ENCODE measurements at places on chromosomes 4 and X.

- DNase-seq: no peak
These were observed 449.4 kb upstream of the HTR2C start for GRCh38 chrX:114134465-114134864.

- DNase-seq: no peak
These were observed 6.4 kb upstream of the SCML2 start for GRCh38 chrX:18360867-18361266.

- no peak for DNase-seq
These were observed 180.9 kb upstream of the GRID2 start for GRCh38 chr4:92122911-92123310.

DNA sequence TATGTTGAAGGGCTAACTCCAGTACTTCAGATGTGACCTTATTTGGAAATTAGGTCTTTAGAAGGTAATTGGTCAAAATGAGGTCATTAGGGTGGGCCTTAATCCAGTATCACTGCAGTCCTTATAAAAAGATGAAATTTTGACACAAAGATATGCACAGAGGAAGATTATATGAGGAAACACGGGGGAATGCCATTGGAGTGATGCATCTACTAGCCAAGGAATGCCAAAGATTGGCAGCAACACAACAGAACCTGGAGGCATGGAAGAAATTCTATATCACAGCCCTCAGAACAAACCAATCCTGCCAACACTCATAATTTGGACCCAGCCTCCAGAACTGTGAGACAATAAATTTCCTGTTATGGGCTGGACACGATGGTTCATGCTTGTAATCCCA is 17.6 kb downstream of the TRIM61 start:
- DNase-seq: no peak

DNA sequence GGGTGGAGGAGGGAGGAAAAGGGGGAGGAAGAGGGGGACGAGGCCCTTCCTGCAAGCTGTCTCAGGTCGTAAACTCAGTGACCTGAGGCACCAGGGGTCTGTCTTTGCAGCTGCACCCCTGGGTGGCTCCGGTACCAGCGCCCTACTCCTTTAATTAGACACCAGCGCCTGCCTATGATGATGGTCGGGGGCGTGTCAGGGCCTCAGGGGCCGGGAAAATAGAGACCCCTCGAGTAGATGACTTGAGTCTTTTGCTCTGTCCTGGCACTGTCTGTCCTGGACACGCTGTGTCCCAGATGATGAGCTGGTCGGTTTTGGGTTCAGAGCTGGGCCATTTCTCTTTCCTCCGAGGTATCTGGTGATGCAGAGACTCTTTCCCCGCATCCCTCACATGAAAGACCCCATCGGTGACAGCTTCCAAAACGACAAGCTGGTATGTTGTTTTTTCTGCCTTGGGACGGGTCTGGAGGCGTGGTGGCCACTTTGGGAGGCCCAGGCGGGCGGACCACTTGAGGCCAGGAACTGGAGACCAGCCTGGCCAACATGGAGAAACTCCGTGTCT is 11.2 kb downstream of the SLC25A6 start:
- no peak for DNase-seq

- no peak for DNase-seq
These were observed 26.1 kb downstream of the ARHGEF6 start for GRCh38 chrX:136754651-136755050.

- DNase-seq: no peak
These were observed 13.5 kb downstream of the NOP14 start for GRCh38 chr4:2949782-2950125.

DNA sequence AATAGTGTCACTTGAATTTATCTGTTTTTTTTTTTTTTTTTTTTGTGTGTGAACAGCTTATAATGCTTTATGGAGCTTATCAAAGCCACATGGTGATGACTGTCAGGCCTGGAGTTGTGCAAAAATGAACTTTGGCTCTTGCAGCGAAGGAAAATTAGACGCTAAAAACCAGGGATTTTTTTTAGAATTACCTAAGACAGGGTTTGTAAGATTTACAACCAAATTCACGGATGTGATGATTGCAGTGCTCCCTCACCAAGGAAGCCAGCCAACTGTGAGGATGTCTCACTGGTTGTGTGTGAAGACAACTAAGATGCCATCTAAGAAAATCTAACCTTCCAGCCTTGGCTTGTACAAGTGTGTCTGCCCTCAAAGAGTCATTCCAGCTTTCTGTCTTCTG is 127.1 kb upstream of the SLC4A4 start:
- DNase-seq: no peak

DNA sequence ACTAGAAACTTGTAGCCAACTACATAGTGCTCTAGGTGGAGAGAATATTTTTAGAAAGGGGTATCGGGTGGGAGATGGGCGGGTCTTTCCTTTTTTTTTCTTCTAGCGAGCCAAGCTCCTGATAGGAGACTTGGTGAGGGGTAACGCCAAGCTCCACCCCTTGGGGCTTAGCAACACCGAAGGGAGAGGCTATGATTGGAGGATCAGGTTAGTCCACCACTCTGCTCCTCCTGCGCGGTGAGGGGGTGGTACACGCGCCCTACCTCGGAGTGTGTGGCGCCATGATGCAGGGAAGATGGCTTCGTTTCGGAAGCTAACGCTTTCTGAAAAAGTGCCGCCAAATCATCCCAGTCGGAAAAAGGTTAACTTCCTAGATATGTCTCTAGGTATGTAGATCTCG is at the start of gene LUZP4:
TSS of gene LUZP4 (plus strand) at position 251 of the 400 bp plus-strand sequence. CDS start at position 296, 45 bp downstream.
- no peak for DNase-seq

- no peak for DNase-seq
These were observed 97.4 kb downstream of the PHKA2 start for GRCh38 chrX:18886344-18887161.

DNA sequence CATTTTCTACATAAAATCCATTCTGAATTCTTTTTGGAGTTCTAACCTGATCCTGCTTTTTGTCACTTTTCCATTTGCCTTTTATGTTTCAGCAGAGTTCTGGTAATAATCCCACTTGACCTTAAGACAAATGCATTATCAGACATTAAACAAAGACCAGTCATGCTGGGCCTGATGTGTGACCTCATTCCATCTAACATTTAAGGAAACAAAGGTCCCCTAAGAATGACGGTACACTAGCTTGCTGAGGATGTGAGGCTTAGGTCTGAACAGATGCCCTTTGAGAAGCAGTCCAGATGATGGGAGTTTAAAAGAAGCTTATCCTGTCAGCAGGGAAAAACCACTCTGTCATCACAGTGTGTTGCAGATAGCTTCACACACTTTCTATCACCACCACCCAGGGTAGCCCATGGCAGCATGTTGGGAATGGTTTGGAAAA is 38.1 kb upstream of the PDE5A start:
- no peak for DNase-seq

DNA sequence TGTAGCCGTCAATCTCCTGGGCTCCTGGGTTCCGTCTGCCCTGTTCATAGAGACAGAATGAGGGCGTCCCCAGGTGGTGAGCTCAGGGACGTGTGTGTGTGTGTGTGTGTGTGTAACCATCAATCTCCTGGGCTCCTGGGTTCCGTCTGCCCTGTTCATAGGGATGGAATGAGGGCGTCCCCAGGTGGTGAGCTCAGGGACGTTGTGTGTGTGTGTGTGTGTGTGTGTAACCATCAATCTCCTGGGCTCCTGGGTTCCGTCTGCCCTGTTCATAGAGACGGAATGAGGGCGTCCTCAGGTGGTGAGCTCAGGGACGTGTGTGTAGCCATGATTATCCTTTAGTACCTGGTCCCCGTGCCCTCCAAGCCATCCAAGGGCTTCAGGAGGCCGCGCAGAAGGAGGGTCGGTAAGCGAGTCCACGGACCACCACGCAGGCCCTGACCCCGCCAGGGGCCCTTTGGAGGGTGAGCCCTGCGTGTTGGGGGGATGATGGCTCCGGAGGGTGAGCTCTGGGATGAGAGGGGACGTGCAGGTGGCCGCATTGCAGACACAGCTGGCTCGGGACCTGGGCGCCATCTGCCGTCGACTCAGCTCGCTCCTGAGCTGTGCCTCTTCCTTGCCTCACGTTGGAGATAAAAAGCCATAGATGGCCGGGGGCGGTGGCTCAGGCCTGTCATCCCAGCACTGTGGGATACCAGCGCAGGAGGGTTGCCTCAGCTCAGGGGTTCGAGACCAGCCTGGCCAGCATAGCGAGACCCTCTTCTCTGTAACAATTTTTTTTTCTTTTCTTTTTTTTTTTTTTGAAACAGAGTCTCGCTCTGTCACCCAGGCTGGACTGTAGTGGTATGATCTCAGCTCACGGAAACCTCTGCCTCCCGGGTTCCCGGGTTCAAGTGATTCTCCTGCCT is 5.4 kb upstream of the GTPBP6 start:
- DNase-seq: no peak

DNA sequence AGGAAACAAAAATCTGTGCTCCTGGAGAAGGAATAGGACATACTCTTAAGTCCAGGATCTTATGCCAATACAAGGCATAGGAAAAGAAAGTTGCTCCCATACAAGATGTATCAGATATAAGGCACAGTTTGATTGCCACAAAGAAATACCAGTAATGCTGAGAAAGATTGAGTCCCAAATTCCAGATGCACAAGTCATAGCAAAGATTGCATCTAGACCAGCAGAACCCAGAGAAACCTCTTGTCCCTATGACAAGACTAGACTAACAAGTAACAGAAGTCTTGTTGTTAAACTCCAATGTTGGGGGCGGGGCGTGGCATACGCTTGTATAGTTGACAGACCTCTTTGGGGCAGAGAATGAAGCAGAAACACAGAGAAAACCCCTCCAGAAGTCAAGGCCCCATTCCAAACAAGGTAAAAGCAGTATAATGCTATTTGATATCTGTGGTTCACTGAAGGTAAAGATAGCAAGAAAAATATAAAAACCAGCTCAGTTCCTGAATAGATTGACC is 671.5 kb upstream of the GRIA3 start:
- no peak for DNase-seq

- no peak for DNase-seq
These were observed 100.5 kb upstream of the GPR34 start for GRCh38 chrX:41588271-41588670.

GRCh38 chrX:22577181-22577580 is 304.5 kb downstream of the CBLL2 start:
- no peak for DNase-seq

GRCh38 chr4:2261853-2262144 is at the start of gene MXD4:
MXD4 (minus strand) TSS chr4:2262109; CDS start chr4:2261980, 129 bp downstream.
- no peak for DNase-seq

GRCh38 chr4:8025668-8026067 is 86.0 kb upstream of the AFAP1 start:
- DNase-seq: no peak

- no peak for DNase-seq
These were observed 46.2 kb downstream of the GSX2 start for GRCh38 chr4:54146139-54146538.

DNA sequence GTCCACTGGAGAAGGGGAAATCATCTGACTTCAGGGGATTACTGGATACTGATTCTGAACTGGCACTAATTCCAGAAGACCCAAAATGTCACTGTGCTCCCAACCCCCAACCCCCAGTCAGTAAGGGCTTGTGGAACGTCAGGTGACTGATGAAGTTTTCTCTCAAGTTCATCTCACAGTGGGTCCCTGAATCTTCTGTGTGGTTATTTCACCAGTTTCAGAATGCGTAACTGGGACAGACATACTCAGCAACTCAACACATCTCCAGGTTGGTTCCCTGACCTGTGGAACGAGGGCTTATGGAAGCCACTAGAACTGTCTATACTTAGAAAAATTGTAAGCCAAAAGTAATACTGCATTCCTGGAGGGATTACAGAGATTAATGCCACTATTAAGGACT is 45.3 kb downstream of the DDX60L start:
- no peak for DNase-seq

DNA sequence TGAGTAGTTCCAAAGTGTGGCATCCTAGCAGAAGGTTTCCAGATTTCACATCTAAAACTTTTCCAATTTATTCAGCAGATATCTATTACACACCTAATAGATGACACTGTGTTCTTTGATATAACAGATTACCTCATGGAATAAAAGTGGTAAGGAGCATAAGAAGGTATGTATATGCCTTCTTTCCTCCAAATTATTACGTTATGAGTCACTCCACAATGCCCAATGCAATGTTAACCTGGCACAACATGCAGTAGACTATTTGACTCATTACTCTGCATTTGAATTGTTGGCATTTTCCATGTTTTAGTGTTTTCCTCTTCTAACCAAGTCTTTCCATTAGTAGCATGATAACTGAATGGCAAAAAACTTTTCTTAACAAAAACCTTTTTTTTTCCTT is 383.6 kb downstream of the ADGRL3 start:
- no peak for DNase-seq

- no peak for DNase-seq
These were observed 202.3 kb upstream of the CENPE start for GRCh38 chr4:103400405-103400804.

GRCh38 chr4:181845617-181846016 is 397.6 kb upstream of the TENM3 start:
- no peak for DNase-seq

DNA sequence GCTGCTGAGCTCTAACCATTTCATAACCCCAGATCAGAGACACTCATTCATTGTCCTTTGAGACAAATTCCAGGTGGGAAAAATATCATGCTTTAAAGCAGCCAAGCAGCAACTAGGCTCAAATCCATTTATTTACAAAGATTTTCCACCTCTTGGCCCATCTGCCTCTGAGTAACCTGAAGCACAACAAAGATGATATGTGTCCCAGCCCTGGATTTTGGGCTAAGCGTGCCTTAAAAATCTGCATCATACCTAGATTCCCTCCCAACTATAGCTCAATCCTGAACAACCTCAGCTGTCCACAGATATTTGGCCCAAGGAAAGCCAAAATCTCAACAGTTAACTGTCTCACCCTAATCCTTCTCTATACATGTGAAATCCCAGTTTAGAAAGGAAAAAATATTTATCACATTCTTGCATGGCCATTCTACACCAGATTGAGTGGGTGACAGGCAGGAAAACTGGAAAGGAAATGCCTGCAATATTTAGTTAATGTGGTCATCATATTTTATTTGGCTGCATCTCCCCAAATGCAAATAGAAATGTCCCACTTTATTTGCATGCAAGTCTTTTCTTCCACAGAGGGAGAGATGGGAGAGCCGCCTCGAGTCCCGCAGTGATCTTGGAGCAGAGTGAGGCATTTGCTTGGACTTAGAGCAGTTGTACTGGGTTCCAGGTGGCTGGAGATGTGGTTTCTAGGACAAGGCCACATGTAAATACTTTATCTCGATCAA is 146.4 kb upstream of the EOLA2 start:
- no peak for DNase-seq

GRCh38 chr4:54840992-54841768 is 183.4 kb downstream of the KIT start:
- DNase-seq: no peak

GRCh38 chr4:132108784-132109183 is 1040.3 kb upstream of the PCDH10 start:
- DNase-seq: no peak

GRCh38 chrX:120269373-120270035 is 18.9 kb downstream of the ZBTB33 start:
- DNase-seq: no peak

GRCh38 chr4:142500966-142501365 is 345.1 kb downstream of the INPP4B start:
- DNase-seq: no peak

- no peak for DNase-seq
These were observed 37.4 kb downstream of the MID1 start for GRCh38 chrX:10582945-10583344.
